Aorta (tissue), 5 donors: ENCODE measurements at places on chromosomes 16 and 17. TPM values are rescaled to one million over a fixed set of nuclear protein-coding genes. Genes with fewer than 3 reads are reported as not detected.

PARD6A gene
- total RNA-seq, result 5.3 TPM

- DNase-seq, result no peak
Observed at GRCh38 chr17:30210901-30211300, 24.6 kb downstream of the SLC6A4 start.

DNA sequence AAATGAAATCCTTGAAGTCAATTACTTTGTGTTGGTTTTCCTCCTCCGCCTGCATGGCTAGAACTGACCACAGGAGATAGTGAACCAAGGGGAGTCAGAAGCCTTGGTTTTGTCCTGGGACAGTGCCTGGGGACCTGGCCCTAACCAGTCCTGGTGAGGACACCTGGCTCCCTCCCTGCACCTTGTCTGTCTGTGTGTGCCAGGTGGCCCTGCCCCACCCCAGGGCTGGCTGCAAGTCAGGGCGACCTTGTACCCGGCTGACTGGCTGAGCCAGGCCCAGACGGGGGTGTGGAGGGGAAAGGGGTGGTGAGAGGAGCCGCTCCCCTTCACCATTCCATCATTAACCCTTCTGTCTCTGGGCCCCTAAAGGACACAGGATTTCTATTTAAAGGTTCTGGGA is 3.4 kb downstream of the RAPGEFL1 start:
- no peak for DNase-seq

DNA sequence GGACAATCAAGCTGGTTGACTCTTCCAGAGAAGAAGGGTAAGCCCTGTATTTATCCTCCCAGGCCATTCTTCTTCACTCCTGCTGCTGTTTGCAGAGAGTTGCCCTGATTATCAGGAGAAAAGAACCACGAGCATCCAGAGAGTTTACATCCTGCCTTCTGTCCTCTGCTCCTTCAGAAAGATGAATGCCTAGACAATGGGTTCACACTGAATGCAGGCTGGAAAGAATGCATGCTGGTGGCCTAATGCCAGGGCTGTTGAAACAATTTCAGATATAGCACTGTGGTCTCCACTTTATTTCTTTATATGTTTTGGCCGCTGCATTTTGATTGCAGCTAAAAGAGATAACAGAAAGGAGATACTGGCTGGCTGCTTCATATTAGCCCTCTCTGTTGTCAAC is 21.2 kb upstream of the HAS3 start:
- no peak for DNase-seq

DNA sequence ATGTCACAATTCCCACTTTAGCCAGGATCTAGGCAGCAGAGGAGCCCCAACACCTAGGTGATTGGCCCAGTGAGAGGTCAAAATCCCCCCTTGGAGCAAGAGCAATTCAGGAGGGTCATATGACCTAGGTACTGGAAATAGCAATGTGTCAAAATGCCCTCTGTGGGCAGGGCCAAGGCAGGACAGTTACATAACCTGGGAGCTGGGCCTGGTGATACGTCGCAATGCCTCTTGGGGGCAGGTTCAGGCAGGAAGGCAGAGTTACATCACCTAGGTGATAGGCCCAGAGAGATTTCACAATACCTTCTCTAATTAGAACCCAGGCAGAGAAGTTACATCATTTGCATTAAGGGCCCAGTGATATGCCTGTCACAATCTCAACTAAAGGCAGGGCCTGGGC is 1906.3 kb downstream of the TP53TG3F start:
- no peak for DNase-seq

- DNase-seq, result no peak
Observed at GRCh38 chr17:80169784-80170500, at the start of gene CARD14. Gene CARD14, plus strand, starts transcription at chr17:80170030. Its CDS starts 11,409 bp downstream, at chr17:80181439.

DNA sequence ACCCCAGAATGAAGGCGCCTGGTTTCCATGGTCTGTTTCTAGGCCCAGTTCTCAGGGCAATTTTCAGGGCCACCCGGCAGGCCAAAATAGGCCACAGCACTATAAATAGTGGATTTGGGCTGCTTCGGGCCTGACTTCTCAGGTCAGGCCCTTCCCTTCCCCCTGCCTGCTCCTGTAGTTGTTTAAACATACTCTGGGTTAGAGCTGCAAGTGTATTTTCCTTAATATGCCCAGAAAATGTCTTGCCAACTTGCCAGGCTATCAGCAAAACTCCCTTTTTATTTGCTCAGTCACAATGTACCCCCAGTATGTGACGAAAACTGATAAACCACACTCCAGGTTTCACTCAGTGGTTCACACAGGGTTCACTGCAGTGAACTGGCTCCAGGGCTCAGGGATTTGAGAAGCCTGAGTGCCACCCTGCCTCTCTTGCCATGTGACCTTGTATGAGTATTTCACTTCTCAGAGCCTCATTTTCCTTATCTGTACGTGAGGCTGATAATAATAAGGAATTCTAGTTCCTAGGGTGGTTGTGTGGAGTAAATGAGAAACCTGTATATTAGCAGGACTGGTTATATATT is 76.5 kb downstream of the GPRC5B start:
- no peak for DNase-seq

DNA sequence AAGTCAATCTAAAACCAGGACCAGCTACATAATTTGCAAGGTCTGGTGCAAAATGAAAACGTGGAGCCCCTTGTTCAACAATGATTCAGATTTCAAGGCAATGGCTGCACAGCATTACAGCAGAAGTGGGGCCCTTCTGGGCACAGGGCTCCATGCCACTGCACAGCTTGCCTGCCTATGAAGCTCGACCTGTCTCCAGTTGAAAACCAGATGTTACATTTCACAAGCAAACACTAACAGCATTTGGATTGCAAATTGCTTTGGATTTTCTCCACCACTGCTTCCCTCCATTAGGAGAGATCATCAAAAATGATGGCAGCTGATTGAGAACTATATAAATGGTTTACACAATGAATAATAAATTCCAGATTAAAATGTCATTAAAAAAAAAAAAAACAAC is 551.4 kb upstream of the ZFHX3 start:
- no peak for DNase-seq

- no peak for DNase-seq
Observed at GRCh38 chr16:47858333-47858982, 297.3 kb downstream of the ABCC12 start.

DNA sequence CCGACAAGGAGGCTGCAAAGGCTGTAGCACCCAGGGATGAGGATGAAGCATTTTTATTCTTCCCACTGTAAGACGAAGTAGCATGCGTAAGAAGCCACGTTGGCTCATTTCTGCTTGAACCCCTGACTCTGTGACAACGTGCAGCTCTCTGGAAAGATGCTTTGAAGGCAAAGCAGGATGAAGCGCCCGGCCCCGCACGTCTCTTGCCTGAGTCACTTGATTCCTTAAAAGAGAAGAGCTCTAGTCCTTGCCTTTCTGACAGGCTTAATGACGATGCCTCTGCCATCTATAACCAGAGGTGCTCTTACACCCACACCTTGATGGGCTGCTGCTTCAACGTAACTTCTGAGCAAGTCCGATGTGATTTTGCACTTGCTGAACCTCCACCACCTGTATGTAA is 76.7 kb upstream of the MED9 start:
- no peak for DNase-seq

DNA sequence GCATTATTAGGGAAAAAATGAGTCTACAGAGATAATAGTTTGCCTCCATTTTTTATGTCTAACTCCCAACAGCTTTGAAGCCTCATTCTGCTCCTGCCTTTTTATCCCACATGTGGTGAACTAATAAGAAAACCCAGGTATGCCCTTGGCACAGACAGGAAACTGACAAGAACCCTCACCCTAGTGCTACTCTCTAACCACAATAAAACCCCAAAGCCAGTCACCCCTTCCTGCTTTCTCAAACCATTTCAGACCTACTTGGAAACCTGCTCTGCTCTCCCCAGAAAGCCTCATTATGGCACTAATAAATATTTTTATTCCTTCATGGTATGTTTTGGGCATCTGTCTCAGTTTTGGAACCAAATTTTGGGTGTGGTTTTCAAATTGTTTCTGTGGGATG is 3.9 kb upstream of the MARVELD3 start:
- DNase-seq, result no peak

DNA sequence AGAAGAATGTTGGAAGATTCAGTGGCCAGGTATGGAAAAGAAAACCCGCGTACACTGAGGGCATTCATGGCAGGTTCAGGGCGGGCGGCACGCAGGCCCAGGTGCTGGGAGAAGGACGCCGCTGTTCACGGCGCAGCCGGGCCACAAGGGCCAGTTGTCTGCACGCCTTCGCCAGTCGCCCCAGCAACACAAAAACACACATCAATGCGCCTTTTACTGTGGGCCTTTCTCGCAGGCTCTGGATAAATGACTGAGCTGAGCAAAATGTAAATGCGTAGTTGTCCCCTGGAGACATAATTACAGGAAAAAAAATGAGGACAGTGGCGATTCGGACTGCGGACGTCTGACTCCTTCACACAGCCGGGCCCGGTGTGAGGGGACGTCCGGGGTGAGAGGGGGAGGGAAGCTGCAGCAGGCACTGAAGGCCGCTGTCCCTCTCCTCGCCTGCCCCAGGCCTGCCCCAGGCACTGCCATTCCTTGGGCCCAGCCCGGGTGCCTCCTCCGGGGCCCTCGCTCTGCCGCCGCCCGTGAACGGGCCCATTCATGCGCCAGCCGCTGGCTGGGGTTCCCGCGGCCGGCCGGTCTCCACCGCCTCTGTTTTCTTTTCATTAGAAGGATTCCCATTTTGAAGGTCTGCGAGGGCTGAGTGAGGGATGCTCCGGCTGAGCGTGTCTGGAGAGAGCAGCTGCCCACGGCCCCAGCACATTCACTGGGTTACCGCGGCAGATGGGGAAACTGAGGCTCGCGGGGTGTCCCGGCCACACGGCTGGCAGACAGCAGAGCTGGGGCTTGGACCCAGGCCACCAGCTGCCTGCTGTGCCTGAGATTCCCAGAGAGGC is 6.5 kb upstream of the ZNF469 start:
- peak; percentile 74 for DNase-seq

GSDMA gene
- total RNA-seq, result 6.2 TPM

DNA sequence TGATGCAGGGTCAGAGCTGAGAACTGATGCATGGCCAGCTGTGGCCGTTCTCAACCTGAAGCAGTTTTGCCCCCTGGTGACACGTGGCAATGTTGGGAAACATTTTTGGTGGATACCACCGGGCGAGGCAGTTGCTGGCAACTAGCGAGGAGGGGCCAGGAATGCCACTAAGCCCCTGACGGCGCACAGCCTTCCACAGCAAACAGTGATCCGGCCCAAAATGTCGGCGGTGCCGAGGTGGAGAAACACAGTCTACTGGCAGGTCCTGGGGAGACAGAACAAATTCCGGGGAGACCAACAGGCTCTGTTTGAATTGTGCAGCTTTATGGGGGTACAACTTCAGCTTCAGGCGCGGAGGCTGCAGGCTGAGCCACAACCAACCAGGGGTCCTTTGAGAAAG is 8.2 kb downstream of the SLC26A11 start:
- no peak for DNase-seq

DNA sequence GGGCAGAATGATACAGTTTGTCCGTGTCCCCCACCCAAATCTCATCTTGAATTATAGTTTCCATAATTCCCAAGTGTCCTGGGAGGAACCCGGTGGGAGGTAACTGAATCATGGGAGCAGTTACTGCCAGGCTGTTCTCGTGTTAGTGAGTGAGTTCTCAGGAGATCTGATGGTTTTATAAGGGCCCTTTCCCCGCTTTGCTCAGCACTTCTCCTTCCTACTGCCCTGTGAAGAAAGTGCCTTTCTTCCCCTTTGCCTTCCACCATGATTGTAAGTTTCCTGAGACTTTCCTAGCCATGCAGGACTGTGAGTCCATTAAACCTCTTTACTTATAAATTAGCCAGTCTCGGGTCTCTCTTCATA is 28.9 kb upstream of the SEC14L1 start:
- DNase-seq, result no peak

DNA sequence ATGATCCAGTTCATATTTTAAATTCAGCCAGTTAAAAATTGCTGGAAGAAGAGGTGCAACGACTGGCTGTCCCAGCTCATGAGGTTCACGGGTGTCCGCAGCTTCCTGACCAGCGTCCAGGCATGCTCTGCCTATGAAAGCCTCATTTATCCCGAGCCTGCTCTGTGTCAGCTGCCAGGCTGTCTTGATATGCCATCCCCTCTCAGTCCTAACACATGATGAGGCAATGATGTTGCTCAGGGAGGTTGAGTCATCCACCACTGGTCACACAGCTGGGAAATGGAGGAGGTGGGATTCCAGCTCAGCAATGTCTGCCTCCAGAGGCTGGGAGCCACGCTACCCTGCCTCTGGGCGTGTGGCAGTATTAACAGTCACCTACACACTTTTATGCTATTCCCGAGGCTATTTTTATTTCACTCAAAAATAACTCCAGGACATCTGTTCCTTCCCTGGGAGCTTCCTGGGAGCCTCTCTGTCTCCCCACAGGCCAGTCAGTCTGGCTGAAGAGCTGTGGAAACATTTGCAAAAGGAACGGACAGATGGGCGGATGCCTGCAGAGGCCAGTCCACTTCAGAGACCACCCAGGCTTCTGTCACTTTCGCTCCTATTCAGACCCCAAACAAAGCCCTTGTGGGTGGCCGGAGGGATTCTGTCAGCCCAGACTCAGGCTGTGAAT is 22.5 kb downstream of the RAB11FIP4 start:
- peak; percentile 37 for DNase-seq

DNA sequence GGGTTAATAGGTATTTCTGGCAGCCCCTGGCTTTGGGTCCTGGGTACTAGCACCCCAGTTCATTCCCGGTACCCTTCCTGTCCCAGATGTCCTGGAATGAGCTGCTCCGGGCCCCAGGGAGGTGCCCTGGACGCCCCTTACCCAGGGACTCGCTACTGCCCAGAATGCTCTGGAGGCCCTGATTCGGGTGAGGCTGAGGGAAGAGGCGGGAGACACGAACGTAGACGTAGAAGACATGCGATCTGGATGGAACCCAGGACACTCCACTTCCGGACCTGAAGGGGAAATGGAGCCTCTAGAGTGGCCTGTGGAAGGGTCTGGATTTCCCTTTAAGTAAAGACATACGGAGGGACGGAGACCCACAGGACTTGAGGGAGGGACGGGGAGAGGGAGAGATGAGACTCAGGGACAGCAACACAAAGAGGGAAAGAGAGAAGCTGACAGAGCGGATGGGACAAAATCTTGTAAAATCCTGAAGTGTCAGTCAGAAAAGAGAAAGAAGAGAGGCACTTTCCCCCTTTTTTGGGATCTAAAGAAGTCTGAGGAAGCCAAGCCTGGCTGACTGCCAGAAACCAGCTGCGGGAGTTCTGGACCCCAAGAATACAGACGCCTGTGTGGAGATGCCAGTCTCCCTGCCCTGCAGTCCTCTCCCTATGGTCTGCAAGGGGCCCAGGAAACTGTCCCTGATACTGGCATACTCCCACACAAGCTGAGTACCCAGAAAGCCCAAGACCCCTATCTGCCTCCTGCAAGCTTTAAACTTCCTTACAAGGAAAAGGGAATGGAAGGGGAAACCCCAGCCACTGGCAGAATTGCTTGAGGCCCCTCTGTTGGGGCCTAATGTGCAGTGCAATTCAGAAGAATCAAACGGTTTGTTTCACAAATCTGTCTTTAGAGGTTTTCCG is 1.0 kb upstream of the HOXB13 start:
- DNase-seq, result no peak

USP6 gene
- total RNA-seq, result 0.36 TPM

OR3A3 gene
- total RNA-seq, result not detected

GRCh38 chr17:59371416-59372100 is 40.1 kb downstream of the YPEL2 start:
- DNase-seq, result peak; percentile 82

ICAM2 gene
- 24.9 TPM for total RNA-seq

- DNase-seq, result no peak
Observed at GRCh38 chr17:17819561-17819995, 17.2 kb downstream of the SREBF1 start.
